ENCODE measurements at places on chromosomes 6 and 20.
A peak's percentile ranks its signal among the peaks of the same experiment; 100 is the strongest.

- DNase-seq, result no peak
These were observed 283.9 kb upstream of the RIMS1 start for GRCh38 chr6:71602385-71603007.

DNA sequence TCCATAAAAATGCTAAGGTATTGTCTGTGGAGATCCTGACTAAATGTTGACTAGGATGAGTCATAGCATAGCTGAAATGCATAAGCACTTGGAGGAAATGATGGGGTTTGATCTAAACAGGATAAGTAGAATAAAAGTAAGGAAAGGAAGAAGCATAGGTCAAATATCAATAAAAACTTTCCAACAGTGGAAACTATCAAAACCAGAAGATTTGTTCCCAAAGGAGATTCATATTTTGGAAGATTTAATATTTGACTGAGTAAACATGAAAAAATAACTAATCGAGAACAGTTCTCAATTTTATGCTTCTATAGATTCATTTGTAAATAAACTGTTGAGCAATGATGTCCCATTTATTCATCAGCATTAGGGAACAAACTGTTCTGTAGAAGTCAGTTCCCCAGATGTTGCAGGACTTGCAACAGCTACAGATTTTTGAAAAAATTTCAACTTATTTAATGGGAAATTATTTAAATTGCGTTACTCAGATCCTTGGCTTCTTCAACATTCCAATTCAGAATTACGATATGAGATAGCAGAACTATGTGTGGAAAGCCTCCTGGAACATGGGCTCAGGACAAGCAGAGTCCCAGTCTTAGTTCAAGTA is 133.7 kb upstream of the TBX18 start:
- no peak for DNase-seq

DNA sequence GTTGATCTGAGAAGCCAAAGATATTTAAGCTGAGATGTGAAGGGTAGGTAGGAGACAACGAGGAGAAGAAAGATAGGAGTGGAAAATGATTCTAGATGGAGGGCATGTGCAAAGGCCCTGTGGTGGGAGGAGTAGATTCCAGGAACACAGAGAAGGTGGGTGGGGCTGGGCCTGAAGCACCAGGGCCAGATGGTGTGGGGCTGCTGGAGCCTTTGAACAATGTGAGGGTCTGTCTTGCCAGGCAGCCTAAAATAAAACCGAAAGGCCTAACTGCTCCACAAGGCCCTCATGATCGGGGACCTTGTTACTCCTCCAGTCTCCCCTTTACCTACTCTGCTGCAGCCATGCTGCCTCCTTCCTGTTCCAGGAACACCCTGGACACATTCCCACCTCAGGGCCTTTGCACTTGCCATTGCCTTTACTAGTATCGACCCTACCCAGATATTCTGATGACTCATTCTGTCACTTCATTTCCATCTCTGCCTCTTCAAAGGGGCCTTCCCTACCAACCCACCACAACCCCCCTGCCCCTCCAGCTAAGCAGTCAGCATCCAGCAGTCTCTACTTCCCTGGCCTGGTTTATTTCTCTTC is 20.0 kb downstream of the FAM110A start:
- DNase-seq, result no peak

GRCh38 chr20:64101731-64102621 is 5.4 kb downstream of the NPBWR2 start:
- peak; percentile 33 for DNase-seq

GRCh38 chr20:48521121-48521520 is 306.7 kb downstream of the PREX1 start:
- DNase-seq, result no peak

GRCh38 chr20:48293671-48294070 is 508.4 kb upstream of the SULF2 start:
- DNase-seq, result no peak

DNA sequence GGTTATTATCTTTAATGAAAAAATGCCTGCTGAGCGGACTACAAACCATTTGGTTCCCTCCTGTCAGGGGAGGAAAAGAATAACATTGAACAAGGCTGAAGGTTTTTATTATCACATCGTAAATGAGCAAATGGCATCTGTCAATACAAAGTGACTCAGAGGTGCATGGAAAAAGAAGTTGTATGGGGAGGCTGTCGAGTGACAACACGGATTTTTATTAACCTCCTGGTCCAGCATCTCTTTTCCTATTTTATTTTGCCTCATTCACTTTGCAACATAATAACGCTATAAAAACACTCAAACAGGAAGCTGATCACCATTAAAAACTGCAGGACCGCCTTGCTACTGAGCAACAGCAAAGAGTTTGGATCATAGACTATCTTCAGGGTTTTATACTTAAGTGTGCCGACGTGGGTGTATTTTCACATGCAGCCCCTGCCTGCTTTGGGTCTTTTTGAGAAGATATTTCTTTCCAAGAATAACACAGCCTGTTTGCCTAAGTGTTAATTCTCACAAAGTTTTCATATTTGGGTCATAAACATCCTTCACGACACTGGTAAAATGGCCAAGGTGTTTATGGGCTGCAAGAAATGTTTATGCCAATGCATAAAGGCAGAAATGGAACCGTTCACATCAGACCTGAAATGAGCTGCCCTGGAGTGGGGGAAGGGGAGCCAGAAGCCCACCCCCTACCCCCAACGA is 132.1 kb upstream of the SALL4 start:
- DNase-seq, result no peak

All from stimulated activated CD8-positive, alpha-beta memory T cell treated with anti-CD3 and anti-CD28 coated beads, Interleukin-4, amount 100 ng/mL, for 4 hours (primary cell).